ENCODE measurements at places on chromosomes 11 and 22. TPM values are rescaled to one million over a fixed set of nuclear protein-coding genes. Genes with fewer than 3 reads are reported as not detected.

MMP3 gene
- not detected for total RNA-seq

KCNK4 gene
- total RNA-seq, result not detected

OR56A3 gene
- total RNA-seq, result not detected

LARGE1 gene
- 0.22 TPM for total RNA-seq

GLB1L3 gene
- total RNA-seq, result 0.27 TPM

BIK gene
- total RNA-seq, result 0.20 TPM

PAAF1 gene
- 23.9 TPM for total RNA-seq

PRDX5 gene
- total RNA-seq, result 154 TPM

CDKN1C gene
- 21.1 TPM for total RNA-seq

DNA sequence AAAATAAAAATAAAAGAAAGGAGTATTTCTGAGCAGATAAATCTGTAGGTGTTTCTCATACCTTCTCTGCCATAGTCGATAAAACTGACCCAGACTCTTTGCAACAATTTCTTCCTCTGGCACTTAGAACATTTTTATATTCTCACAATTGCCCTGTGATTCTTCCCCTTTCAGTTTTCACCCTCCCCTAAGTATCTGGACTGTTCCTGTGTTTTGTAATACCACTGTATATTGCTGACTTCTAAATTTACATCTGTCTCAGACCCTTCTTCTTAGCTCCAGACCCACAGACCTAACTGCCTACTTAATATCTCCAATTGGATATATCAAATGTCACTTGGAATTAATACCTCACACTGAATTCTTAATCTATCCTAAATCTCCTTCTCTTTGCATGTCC lies 133.4 kb upstream of the DDI1 start:
- no peak for DNase-seq

GRCh38 chr11:13339195-13340153 lies 61.9 kb downstream of the BMAL1 start:
- no peak for DNase-seq

GRCh38 chr11:110297726-110298300 lies 1.4 kb upstream of the RDX start:
- DNase-seq, result no peak

GRCh38 chr22:48827268-48827846 lies 1000.3 kb downstream of the BRD1 start:
- DNase-seq, result no peak

DNA sequence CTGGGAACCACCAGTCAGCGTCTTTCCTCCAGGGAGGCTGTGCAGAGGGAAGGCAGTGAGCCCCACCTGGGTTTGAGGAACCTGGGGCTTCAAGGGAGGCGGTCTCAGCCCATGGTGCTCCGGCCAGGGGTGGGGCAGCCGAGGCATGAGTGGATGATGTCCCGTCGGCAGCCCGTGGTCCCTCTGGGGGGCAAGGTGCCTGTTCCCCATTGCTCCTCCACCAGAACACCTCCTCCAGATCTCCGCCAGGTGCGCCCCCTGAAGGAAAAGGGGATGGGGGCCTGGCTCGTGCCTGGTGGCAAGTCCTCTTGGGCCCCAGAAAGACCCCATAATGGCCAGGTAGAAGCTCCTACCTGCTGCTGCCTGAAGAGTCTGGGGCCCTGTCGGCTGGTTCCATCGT lies 94.1 kb downstream of the KCNQ1 start:
- no peak for DNase-seq

- no peak for DNase-seq
Measured at GRCh38 chr11:13661074-13661623, 7.3 kb upstream of the FAR1 start.

DNA sequence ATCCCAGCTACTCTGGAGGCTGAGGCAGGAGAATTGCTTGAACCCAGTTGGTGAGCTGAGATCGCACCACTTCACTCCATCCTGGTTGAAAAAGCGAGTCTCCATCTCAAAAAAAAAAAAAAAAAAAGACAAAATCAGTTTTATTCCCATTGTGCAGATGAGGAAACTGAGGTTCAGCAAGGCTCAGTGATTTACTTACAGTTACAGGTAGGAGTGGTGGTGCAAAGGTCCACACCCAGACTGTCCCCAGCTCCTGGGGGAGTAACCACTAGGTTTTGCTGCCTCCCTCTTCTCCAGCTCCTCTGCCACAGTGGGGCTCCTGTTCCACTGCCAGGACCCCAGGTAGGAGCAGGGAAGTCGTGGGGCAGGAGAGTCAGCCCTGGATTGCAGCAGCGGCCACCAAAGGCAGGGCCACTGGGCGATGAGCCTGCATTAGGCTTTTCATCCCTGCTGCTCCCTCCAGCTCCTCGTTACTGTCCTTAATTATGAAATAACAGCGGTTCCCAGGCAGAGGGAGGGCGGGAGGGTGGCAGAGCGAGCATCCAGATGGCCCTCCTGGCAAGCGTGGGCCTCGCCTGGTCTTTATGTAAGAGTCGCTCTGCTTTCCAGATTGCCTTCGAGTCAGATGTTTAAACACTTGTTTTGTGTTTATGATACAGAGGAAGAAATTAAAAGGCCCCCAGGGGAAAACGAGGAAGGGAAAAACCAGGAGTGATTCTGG lies 15.5 kb upstream of the RASD2 start:
- DNase-seq, result no peak

- DNase-seq, result no peak
Measured at GRCh38 chr11:14634813-14635212, 8.8 kb upstream of the PDE3B start.

DNA sequence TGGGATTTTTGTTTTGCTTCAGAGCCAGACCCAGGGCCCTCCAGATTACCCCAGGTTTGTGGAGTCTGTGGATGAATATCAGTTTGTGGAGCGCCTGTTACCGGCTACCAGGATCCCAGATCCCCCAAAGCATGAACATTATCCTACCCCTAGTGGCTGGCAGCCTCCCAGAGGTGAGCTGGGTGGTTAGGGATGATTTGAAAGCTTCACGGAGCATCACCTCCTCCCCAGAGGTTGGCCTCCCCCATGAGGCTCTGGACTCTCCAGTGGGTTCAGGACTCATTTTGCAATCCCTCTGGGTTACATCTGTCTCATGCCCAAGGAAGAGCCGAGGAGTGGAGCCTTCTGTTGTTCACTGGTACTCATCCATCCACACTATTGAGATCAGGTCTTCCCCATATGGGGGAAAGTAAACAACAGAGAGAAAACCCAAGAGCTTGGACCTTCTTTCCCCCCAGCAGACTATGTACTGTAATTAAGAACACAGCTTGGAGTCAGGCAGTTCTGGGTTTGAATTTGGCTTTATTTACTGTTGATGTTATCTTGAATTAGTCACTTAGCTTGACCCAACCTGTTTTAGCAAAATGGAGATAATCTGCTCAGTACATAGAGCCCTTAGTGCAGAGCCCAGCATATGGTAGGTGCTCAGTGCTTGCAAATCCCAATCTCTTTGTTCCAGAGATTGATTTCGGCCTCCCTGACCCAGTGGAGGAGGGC lies 2.5 kb downstream of the MRPL49 start:
- peak; percentile 22 for DNase-seq

DNA sequence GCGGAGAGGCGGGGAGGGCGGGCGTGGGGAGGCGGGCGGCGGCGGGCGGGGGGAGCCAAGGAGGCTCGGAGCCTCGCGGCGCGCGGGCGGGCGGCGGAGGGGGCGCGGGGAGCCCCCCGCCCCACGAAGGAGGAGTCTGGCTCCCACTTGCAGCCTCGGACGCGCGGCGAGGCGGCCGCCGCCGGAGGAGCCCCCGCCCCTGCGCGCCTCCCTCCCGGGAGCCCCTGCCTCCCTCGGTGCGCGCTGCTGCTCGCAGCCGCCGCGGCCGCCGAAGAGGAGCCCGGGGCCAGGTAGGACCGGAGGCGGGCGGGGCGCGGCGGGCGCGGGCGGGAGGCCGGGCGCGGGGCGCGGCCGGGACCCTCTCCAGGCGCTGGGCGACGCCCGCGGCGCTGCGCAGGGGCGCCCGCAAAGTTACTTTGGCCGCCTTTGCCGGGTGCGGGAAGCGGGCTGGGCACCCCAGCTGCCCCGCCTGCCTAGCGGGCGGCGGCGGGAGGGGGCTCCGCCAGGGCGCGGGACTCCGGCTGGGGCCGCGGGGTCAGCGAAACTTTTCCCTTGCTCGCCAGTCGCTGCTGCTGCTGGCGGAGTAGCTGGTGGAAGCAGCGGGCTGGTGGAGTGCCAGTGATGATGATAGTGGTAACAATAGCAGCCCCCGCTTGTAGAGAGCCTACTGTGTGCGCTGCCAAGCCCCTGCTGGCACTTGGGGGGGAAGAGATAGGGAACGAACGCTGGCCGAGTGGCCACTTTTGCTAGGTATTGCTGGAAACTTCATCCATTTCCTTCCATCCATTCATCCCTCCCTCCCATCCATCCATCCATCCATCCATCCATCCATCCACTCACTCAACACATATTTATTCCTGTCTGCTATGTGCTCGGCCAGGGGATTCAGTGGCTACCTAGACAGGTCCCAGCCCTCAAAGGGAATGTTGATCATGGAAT lies at the start of gene MPPED1:
MPPED1 (plus strand) TSS at position 146 of the 939 bp plus-strand sequence. CDS start 12,972 bp downstream, outside the sequence.
- DNase-seq, result no peak

- DNase-seq, result no peak
Measured at GRCh38 chr11:123260511-123261211, 65.6 kb upstream of the CLMP start.

DNA sequence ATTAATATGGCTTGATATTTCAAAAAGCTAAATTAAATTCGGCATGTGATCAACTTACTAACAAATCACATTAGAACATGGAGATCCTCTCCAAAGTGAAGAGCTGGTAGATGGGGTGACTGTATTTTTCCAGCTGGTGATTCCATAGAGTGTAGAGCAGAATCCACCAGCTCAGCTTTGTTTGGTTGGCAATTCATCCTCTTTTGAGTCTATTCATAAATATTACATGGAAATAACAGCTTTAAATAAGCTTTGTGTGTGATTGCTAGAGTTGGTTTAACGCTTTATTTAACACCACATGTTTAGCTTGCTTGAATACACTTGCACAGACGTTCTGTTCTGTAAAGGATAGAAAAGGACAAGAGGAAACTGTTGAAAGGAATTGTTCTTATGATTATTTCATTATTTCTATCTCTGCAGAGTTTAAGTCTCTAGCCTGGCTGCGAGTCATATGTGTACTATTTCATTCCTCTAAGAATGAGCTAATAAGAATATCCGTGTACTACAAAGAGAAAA lies 738.3 kb upstream of the KIRREL3 start:
- no peak for DNase-seq

DNA sequence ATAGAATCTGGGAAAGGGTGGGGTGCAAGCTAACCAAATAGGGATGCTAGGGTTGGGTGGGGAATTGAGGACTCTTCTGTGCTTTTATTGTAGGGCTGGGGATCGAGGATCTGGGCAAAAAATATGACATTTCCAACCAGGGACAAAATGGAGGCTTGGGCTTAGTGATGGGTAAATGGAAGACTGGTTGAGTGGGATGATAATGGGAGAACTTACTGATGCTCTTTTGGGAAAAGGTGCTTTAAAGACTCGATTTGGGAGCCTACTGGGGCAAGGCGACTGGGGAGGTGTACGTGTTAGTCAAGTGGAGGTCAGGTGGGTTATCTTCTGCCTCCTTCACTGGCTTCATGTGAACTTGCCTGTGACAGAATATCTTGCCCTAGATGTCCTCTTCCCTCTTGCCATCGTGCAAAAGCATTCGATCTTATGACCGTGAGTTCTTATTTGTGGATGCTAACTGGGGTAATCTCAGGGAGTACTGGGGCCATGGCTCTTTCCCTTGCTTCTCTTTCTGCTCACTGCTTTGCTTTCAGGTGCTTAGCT lies 10.4 kb upstream of the RBM4 start:
- no peak for DNase-seq

- DNase-seq, result no peak
Measured at GRCh38 chr22:27066856-27067255, 409.5 kb downstream of the MIAT start.

DNA sequence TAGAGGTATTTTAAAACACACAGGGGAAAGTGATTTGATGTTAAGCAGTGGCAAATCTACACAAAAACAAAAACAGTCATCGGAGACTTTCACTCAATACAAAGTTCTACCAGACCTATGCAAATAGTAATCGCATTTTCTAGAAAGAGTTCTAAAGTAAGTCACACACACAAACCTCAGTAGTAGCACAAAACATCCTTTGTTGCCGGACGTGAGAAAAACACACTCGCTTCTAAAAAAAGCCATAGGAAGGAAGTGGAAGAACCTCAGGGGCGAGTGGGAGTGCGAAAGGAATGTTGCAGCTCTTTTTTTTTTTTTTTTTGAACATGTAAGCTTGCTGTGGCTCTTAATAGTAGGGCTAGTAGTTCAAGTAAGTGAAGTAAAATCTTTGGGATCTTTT lies 88.9 kb downstream of the MAML2 start:
- no peak for DNase-seq

- peak; percentile 89 for DNase-seq
Measured at GRCh38 chr11:67373648-67374570, 511 bp upstream of the CLCF1 start.

DNA sequence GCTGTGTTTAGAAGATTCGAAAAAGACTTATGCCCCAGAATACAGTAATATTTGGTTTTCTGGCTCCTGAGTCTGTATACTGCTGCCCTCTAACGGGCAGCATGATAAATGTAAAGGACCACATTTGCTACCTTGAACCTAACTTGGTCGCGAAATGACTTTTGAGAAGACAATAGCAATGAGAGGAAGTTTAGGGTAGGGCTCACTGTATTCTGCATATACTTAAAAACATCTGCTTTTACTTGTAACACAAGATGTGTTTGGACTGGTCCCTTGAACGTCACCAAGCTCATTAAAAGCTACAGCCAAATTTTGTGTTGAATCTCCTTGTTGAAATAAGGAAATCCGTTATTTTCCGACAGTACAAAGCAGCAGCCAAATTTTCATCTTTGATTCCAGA lies 309.1 kb downstream of the SWAP70 start:
- peak; percentile 61 for DNase-seq

GRCh38 chr11:124762105-124762623 lies at the start of gene ESAM:
TSS of gene ESAM (minus strand) at chr11:124762290. CDS start at chr11:124762154, 136 bp downstream.
- peak; percentile 75 for DNase-seq

GRCh38 chr11:81342966-81343365 lies 1390.7 kb downstream of the FAM181B start:
- DNase-seq, result no peak

DNA sequence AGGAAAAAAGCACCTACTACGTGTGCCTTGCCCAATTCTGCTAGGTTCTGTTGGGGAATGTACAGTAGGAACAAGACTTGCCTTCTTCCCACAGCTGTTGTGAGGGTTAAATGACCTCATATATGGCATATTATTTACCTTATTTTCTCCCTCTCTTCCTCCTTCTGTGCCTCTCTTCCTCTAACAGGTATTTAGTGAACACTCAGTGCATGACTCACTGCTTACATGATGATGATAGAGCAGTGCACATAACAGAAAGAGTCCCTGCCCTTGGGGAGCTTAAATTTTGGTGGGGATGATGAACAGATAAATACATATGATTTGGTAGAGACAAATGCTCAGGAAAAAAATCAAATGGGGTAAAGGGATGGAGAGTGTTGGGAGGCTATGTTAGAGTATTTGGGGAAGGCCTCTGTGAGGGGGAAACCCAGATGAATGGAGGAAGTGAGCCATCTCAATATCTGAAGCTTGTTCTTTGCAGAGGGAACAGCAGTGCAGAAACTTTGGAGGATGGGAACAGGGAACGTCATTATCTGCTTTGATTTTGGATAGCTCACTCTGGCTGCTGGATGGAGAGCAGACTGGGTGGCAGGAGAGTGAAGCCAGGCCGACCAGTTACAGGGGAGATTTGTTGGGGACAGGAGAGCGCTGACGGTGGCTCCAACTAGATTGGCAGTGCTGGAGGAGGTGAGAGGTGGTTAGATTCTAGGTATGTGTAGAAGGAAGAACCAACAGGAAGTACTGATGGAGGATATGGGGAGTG lies 95.5 kb upstream of the TENM4 start:
- DNase-seq, result no peak

Measured in K562 (cell line).